Right renal pelvis (tissue), 4 donors: ENCODE measurements at places on chromosomes 2 and 18. TPM values are rescaled to one million over a fixed set of nuclear protein-coding genes. Genes with fewer than 3 reads are reported as not detected.

GRCh38 chr2:85237849-85238565, 89.8 kb downstream of the TGOLN2 start:
- no peak for DNase-seq

GRCh38 chr2:190468814-190469569, 60.8 kb downstream of the MFSD6 start:
- DNase-seq = peak; percentile 49

- no peak for DNase-seq
These were observed 20.2 kb upstream of the ERMN start for GRCh38 chr2:157345647-157346389.

DNA sequence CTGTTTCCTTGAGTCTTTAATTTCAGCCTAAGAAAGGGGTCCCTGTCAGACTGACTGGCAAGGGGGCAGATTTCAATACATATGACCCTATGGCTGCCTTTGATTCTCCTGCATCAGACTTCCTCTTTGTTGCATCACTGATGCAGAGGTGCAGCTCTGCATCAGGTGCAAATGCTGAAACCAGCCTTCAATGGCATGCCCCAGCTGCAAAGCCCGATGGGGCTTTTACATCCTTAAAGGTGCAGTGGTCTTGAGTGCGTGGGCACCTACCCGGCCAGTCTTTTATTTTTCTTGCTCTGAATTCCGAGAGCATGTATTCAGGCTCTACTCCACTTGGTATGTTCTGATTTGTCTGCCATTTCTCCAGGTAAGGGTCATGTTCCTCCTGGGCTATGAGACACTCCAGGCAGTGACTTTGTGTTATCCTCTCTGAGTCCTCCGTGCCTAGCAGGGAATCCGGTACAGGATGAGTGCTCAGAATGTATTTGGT, 169.5 kb downstream of the MYCN start:
- DNase-seq = no peak

TET3 gene
- 26.2 TPM for polyA plus RNA-seq

- no peak for DNase-seq
These were observed 26.2 kb downstream of the CENPA start for GRCh38 chr2:26811791-26812694.

- no peak for DNase-seq
These were observed 190.6 kb downstream of the LTBP1 start for GRCh38 chr2:33137331-33137730.

DNA sequence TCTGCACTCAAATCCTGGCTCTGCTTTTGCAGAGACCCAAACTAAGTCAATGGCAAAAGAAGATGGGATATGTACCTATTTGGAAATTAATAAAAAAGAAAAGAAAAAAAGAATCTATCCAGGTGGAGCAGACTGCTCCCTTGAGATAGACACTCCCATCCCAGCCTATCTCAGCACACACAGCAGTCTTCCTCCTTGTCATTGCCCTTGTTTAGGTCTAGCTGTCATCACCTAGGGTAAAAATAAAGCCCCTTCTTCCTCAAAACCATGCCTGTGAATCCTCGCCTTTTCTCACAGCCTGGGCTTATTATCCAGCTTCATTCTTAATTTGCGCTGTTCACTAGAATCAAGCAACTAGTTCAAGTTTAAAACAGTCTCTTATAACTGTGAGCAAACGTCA, 30.7 kb upstream of the ACSL3 start:
- no peak for DNase-seq

GRCh38 chr2:136327162-136327852, 209.4 kb upstream of the CXCR4 start:
- DNase-seq = no peak

- no peak for DNase-seq
These were observed 358.4 kb upstream of the SALL3 start for GRCh38 chr18:78621141-78621755.

MC5R gene
- polyA plus RNA-seq = 0.20 TPM

- no peak for DNase-seq
These were observed 26.8 kb downstream of the ITM2C start for GRCh38 chr2:230891509-230891908.

- DNase-seq = no peak
These were observed 781.3 kb upstream of the NRXN1 start for GRCh38 chr2:51813247-51813646.

PLA2R1 gene
- 115 TPM for polyA plus RNA-seq

DNA sequence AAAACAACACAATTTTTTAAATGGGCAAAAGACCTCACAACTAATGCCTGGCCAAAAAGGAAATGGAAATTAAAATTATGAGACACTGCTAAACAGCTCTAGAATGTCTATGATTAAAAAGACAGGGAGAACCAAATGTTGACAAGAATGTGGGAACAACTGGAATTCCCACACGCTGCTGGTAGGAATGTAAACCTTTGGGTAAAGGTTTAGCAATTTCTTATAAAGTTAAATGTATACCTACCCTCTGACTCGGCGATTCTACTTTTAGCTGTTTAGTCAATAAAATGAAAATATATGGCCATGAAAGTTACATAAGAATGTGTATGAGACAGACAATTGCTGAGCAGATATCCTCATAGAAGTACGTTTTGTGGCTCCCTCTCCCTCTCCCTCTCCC, 60.9 kb downstream of the ATF2 start:
- DNase-seq = no peak

FAP gene
- polyA plus RNA-seq = 11.5 TPM

GRCh38 chr2:50263728-50264127, 768.2 kb downstream of the NRXN1 start:
- no peak for DNase-seq

GRCh38 chr2:67576991-67577390, 179.9 kb downstream of the ETAA1 start:
- peak; percentile 8 for DNase-seq

DNA sequence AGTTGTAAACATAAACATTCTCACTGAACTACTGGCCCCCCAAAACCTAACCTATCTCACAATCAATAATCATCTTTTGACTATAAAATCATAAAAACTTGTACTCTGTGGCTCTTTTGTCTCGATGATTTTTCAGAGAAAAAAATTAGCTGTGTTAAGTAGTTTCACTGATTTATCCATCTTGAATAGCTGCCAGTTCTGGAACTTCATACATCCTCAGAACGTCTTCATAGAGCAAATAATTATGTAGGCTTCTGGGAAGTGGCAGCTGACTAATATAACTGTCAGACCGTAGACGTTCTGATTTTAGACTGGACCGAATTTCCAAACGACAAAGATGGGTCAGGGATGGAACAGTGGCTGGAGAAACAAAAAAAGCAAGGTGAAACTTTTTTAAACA, 97.3 kb upstream of the CHAC2 start:
- DNase-seq = peak; percentile 73

- DNase-seq = no peak
These were observed 110.2 kb downstream of the OLA1 start for GRCh38 chr2:174138161-174138560.

GRCh38 chr2:226716126-226716525, 83.5 kb downstream of the IRS1 start:
- no peak for DNase-seq

GRCh38 chr2:135424849-135425248, 106.2 kb downstream of the ZRANB3 start:
- DNase-seq = no peak

DNA sequence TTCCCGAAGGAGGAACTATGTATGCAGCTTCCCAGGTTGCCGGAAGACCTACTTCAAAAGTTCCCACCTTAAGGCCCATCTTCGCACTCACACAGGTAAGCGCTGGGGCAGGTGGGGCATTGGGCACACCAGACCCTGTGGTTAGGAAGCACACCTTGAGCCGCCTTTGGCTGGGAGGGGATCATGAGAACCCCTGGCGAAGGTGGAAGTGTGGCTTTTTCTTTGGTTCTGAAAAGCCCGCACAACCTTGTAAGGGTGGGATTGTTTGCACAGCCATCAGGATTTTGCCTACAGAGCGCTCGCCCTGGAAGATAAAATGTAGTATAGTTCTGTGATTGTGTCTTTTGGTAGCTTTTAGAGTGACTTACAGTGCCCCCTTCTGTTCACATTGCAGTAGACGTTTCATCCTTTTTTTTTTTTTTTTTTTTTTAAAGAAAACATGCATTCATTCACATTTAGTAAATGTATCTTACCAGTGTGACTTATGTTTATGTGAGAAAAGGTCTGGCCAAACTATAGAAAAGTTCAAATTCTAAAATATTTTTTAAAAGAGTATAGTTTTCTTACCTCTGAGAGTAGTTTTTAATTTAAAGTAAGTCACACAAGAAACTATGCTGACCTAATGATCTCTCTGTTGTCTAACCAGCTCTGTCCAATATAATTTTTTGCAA, 5.3 kb downstream of the KLF11 start:
- peak; percentile 50 for DNase-seq

ANTXR1 gene
- 81.3 TPM for polyA plus RNA-seq

DNA sequence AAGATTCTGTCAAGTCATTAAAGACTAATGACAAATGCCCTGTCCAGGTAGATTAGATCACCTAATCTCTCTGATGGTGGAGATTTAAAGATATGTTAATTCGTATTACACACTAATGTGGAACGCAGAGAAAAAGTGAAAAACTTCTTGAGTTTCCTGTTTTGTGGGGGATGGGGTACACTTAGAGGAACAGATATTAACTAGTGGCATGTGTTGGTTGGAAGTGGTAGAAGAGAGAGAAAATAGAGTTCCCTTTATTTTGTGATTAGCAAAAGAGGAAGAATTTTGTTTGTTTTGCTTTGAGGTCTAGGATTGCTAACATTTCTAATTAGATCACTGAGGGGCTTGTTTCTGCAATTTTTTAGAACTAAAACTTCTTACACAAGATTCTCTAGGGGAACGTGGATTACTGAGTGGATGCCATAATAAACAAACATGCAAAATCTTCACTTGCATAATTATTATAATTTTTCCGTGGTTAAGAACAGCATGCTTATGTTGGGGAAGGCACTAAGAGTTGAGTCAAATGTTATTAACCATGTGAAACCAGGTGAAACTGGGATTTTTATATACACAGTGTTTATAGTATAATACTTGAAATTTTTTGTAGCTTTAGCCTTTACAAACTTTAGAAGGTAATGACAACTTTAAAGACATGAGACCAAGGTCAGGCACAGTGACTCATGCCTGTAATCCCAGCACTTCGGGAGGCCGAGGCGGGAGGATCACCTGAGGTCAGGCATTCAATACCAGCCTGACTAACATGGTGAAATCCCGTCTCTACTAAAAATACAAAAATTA, 97.4 kb upstream of the STK17B start:
- DNase-seq = no peak

RASGRP3 gene
- 26.8 TPM for polyA plus RNA-seq

ATAD2B gene
- polyA plus RNA-seq = 20.7 TPM

PTH2R gene
- polyA plus RNA-seq = 31.1 TPM

DNA sequence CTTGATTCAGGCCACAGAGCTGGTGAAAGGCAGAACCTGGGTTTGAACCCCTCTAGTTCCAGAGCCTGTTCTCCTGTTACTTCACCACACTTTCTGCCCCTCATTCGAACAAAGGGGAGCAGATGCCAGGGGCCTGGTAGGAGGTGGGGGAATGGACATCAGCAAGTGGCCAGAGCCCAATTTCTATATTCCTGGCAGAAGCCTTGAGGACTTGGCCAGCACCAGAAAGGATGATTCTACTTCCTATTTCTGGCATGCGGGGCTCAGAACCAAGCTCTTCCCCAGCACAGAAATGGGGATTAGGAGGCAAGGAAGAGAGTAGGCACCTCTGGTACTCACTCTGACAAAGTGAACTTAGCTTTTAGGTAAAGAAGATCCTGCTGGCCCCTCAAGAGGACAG, 49.3 kb downstream of the ADD2 start:
- no peak for DNase-seq

- DNase-seq = no peak
These were observed 676 bp downstream of the KLHL23 start for GRCh38 chr2:169734169-169734847.

MARS2 gene
- polyA plus RNA-seq = 8.5 TPM

NMUR1 gene
- polyA plus RNA-seq = 0.51 TPM

MARCO gene
- not detected for polyA plus RNA-seq

CRYGD gene
- polyA plus RNA-seq = not detected

UPP2 gene
- polyA plus RNA-seq = 3.7 TPM

- DNase-seq = no peak
These were observed 29.7 kb downstream of the TWSG1 start for GRCh38 chr18:9364242-9364641.

GRCh38 chr2:152740743-152741328, 22.4 kb downstream of the ARL6IP6 start:
- DNase-seq = no peak

GRCh38 chr2:10557506-10558265, 109.6 kb upstream of the ODC1 start:
- DNase-seq = no peak

DNA sequence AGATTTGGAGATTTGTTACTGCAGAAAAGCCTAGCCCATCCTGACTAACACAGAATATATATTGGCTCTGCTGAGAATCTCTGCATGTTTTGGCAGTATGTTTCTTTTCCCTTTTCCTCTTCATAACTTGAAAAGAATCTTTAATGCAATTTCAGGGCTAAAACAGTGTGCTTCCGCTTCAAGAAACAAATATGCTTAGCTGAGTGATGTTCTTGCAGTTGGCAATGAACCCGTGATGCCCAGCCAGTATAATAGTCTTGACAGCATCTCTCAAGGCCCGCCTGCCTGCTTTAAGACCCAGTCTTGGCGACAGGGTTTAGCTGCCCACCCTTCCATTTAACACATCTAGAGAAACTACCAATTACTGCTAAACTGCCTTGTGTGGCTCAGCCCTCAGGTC, 184.5 kb downstream of the INO80D start:
- DNase-seq = no peak

- no peak for DNase-seq
These were observed 310.3 kb downstream of the XIRP2 start for GRCh38 chr2:167198576-167198975.

- DNase-seq = no peak
These were observed 66.2 kb downstream of the HNMT start for GRCh38 chr2:138030459-138030858.

RALBP1 gene
- polyA plus RNA-seq = 84.4 TPM

DNA sequence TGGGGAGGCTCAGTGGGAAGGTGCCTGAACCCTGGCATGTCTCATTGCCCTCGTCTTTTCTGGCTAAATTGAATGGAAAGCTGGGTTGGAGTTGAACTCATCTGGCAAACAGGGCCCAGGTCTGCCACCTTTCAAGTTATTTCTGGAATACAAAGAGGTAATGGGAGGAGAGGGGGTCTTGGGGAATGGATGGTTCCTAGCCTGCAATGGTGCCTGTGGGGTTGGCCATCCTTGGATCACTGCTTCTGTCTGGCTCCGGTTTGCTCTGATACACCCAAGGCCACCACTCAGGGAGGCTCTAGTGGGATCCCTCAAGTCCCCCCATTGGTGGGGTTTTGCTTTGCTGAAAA, 45.3 kb downstream of the PSD4 start:
- no peak for DNase-seq

ARHGAP15 gene
- polyA plus RNA-seq = 5.8 TPM

PAIP2B gene
- polyA plus RNA-seq = 16.8 TPM

RUFY4 gene
- 0.59 TPM for polyA plus RNA-seq
